ENCODE measurements at places on chromosomes 13 and 19.

DNA sequence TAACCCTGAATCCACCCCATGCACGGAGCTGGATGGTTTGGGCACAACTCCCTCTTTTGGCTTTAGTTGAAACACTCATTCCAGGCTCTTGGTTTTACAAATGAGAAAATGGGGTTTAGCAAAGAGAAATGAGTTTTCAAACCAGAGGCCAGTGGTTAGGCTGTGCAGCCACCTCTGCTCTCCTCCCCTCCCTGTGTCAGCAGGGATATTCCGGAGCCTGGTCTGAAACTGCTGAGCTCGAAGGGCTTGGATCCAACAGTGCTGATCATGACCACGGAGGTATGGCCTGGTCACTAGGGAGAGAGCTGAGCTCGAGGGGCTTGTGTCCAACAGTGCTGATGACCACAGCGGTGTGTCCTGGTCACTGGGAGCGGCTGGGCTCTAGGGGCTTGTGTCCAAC, 41.5 kb downstream of the ZNF787 start:
- no peak for DNase-seq

GRCh38 chr13:86681223-86681622, 882.0 kb upstream of the SLITRK6 start:
- no peak for DNase-seq

GRCh38 chr13:95023405-95023804, 277.8 kb downstream of the ABCC4 start:
- DNase-seq: no peak

GRCh38 chr19:28307487-28307886, 905.5 kb downstream of the UQCRFS1 start:
- no peak for DNase-seq

DNA sequence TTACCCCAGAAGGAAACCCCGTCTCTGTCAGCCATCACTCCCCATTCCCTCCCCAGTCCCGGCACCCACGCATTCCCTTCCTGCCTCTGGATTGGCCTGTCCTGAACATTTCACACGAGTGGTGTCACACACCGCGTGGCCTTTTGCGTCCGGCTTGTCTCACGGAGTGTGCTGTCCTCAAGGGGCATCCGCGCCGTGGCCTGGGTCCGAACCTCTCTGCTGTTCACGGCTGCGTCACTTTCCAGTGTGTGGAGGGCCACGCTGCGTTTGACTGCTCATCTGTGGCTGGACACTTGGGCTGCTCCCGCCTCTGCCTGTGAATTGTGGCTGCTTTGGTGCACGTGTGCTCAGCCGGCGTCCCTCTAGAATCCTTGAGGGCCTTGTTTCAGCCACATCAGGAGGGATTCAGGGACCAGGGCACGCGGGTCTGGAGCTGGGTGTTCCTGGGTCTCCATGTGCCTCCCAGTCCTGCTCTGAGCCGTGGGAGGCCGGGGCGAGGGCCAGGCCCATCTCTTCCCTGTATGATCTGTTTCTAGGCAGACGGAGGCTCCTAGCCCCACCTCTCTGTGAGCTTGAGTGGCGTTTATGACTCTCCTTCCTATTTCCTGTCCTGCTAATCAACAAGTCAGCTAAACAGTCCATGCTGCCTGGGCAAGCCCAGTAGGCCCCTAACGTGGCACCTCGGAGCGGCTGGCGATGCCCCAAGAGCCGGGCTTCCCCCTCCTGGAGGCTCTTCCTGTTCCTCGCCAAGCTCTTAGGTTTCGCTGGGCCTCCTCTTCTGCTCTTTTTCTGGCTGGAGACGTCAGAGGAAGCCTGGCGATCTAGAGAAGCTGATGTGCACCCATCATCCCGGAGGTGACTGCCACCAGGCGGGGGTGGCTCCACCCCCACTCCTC, 8.1 kb downstream of the STK11 start:
- no peak for DNase-seq

DNA sequence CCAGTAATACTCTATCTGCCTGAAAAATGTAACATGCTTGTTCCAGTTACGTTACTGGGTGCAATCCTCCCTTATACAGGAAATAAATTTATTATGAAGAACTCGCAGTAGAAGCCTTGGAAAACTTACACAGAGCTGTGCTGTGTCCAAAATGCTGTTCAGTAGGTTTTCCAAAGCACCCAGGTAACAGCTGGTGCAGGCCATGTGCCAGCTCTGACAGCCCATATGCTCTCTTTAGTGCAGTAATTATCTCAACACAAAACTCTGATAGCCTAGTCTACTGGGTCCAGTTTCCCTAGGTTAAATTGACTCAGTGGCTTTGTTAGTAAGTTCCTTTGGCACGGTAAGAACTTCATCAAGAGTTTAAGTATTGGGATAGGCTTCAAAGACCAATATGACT, 120.7 kb upstream of the OBI1 start:
- no peak for DNase-seq

GRCh38 chr13:28117689-28118377, 17.5 kb upstream of the FLT3 start:
- DNase-seq: no peak

GRCh38 chr13:57044910-57045309, 95.8 kb upstream of the PRR20A start:
- no peak for DNase-seq

DNA sequence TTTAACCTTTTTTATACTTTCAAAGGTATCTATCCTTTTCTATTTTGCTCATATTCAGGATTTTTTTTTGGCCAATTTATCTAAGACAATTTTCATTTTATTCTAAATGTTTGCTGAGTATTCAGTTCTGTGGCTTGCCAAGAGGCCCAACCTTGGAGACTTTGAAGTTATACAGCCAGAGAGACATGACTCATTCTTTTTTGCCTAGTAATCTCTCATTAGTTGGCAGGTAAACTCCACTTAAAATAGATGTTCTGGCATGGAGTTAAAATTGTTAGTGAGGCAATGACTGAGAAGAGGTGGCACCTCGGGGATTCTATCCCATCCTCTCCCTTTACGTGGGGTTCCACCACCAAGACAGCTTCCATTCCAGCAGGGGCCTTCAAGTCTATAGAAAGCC, 213.8 kb downstream of the KCTD12 start:
- DNase-seq: no peak

GRCh38 chr19:43028866-43029265, 2.6 kb upstream of the PSG11 start:
- DNase-seq: no peak

- DNase-seq: no peak
Measured at GRCh38 chr13:94640721-94641120, 39.1 kb downstream of the GPR180 start.

- DNase-seq: no peak
Measured at GRCh38 chr19:33649627-33650305, 28.0 kb downstream of the CHST8 start.

DNA sequence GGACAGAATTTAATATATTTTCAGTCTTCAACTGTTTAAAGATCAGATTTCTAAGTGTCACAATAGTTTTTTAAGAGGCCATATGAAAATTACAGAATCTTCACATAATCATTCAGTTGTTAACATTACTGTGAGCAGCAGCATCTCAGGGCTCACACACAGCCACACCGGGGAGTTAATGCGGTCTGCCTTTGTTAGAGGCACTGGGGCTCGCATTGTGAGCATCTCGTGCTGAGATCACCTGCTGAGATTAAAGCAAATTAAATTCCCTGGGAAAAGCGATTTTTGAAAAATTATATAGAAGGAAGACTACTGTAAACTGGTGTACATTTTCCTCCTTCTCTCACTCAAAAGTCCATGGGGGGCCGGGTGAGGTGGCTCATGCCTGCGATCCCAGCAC, 16.6 kb downstream of the GPR12 start:
- DNase-seq: no peak

GRCh38 chr19:31694761-31695160, 345.5 kb upstream of the TSHZ3 start:
- DNase-seq: no peak

GRCh38 chr13:42148538-42148937, 100.1 kb downstream of the DGKH start:
- no peak for DNase-seq

DNA sequence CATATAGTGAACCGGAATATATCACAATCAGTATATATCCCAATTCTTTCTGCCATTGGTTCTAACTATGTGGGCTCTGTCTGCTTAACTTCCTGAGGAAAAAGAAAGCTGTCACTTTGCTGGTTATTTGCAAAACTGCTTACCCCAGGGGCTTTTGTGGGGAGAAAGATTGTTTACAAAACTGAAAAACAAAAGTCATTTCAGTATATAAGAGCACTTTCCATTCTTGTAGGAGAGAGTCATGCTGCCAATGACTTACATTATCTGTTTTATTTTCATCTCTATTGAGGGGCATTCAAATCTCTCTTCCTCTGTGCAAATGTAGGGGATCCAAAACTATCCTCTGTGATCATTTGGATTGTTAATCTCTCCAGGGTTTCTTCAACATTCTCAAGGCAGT, 3.2 kb upstream of the HS6ST3 start:
- no peak for DNase-seq

DNA sequence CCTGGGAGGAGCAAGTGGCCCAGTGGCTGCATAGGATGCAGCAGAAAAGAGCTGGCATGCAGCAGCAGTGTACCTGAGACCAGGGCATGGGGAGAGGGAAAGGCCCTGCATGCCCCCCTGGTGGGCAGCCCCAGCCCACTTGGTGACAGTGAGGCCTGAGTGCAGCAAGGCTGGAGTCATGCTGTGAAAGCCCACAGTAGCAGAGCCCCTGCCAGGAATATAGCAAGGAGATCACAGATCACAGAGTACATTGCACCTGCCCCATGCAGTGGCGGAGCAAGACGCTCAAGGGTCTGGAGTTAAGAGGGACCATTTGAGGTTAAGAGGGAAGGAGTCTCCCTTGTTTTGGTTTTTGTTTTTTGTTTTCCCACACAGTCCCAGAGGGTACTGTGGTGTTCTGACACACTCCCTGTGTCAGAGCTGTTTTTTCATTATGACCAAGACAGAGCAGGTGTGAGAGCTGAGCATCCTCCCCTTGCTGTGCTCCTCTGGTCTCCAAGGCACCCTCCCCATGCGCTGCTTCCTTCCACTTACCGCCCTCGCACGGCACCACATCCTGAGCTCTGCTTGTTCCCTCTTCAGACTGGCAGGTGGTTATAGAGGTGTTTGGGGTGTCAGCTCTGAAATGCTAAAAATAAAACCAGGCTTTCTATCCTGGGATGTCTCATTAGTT, 85.0 kb upstream of the UBL3 start:
- no peak for DNase-seq

- DNase-seq: no peak
Measured at GRCh38 chr13:103349211-103349980, 283.2 kb upstream of the SLC10A2 start.

DNA sequence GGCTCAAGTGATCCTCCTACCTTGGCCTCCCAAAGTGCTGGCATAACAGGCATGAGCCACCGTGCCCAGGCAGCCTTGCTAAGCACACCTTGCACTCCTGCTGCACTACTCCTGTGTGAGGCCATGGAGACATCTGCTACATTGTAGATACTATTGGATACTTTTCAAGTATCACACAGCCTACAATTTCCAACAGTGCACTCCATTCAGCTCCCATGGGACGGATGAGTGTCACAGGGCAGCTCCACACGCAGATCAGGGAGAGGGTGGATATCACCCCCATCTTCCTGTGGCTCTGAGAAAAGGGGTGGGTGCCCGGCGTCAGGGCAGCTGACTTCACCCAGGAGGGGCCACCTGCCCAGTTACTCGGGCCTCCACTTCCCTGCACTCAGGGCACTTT, 39.1 kb upstream of the CCNE1 start:
- no peak for DNase-seq

DNA sequence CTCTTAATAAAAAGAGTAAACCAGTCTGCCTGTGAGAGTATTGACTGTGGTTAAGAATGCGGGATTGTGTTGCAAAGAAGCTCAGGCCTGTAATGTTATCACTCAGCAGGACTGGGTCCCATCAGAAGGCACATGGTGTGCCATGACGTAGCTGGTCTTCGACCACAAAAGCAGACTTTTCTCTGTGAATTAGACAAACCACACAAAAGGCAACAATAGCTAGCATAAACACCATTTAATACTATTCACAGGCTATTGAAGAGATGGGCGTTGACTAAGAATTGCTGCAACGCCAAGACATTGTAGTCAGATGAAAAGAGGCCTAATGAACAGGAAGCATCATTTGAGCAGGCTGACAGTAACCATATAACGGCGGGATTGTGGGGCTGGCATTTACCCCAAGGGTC, 235.6 kb upstream of the SOX21 start:
- DNase-seq: no peak

- DNase-seq: no peak
Measured at GRCh38 chr13:20390526-20391175, 135.0 kb downstream of the CRYL1 start.

DNA sequence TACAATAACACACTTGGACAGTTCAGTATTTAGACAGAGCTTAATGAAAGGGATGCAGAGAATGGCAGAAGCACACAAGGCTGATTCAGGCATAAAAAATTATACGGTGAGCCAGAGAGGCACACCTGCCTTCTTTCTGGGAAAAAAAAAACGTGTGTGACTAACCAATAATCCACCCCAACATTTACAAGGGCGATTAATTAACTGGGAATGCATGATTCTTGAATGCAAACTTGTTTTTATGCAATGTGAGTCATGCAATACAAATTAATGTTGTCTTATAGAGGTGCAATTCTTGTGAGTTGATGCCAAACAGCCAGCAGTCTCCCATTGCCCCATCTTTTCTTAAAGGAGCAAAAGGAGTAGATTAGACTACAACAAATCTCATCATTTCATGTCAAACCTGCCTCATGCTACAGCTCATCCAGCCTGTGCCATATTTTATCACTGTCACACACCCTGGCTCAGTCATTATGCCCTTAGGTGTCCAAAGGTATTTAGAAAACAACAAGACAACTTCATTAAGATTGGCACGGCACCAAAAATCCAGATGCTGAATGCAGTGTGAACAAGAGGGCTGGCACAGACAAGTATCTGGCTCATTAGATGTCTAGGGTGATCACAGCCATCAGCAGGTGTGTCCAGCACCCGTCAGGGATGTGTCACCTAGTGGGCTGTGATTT, 721.1 kb downstream of the EFNB2 start:
- no peak for DNase-seq

DNA sequence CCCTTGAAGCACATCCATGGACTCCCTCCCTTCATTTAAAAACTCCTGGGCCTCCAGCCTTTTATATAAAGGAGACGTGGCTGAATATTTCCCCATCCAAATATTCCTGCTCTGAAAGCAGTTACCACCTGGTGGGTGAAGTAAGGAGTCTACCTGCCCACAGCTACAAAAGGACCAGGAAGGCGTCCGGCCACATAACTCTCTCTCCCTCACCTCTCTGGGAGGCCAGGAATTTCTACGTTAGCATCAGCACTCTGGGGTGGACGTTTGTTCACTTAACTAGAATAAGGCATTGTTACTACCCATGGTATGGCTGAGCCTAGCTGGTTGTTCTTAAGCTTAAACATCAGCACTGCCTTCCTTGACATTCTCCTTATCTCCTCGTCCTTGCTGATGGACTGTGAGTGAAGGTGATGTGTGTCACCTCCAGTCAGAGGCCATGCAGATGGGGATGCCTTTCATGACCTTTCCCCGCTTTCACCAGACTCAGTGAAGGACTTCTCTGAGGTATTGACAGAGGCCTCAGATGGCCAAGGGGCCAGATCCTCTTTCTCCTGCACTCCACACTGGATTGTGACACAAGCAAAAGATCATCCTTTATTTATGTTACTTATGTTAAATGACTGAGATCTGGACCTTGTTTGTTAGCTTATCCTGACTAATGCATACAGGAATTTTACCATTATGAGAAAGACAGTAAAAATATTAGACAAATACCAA, 22.2 kb upstream of the KPNA3 start:
- no peak for DNase-seq

Data from right forelimb (tissue), 1 donor.